ENCODE measurements at places on chromosomes 4 and X.

GRCh38 chr4:152342293-152342692 lies 193.6 kb downstream of the FBXW7 start:
- no peak for DNase-seq

DNA sequence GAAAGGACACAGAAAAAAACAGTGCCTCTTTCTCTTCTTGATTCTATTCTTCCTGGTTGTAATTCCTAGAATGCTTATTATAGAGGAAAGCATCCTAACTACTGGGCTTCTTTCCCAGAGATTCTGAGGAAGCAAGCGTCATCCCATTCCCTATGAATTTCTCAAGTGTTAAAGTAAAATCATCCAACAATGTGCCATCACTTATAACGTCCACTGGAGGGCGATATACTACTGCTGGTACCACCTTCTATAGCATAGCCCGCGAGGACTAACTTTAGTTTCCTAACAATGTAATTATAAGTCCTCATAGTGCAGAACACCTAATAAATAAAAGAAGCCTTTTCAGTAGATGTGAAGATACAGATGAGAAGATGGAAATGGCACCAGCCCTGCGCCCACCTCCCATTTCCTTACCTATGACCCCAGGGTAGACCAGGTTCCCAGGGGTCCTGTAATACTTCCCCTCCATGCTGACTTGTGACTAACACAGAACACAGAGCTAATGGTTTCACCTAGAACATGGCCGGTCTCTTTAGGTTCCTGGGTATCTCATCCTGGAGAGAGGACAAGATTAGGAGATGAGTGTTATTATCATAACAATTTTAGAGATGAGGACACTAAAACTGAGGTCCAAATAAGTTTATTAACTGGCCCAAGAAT lies 4.2 kb downstream of the CENPVL3 start:
- no peak for DNase-seq

- DNase-seq: no peak
Measured at GRCh38 chr4:3323071-3323481, 30.3 kb downstream of the RGS12 start.

- DNase-seq: no peak
Measured at GRCh38 chr4:151259752-151260151, 17.2 kb upstream of the PRSS48 start.

GRCh38 chr4:128513664-128514484 lies 226.3 kb upstream of the PGRMC2 start:
- DNase-seq: no peak

GRCh38 chrX:49210406-49210805 lies 10.4 kb upstream of the SYP start:
- DNase-seq: no peak

DNA sequence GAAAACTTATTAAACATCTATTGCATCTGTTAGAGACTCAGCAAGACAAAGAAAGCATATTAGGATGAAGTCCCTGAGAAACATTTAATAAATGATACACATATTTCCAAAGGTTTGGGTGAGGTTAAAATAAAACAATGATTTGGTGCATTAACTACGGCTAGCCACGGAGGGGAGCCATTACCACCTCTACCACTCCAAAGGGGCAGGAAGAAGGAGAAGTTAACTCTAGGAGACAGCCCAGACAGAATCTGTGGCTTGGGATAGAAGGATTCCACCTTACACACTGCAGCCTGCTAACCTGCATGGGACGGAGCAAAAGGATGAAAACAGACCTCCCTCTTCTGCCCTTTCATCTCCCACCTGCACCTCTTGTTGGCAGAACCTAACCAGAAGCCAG lies 189.1 kb upstream of the C1QTNF7 start:
- no peak for DNase-seq

DNA sequence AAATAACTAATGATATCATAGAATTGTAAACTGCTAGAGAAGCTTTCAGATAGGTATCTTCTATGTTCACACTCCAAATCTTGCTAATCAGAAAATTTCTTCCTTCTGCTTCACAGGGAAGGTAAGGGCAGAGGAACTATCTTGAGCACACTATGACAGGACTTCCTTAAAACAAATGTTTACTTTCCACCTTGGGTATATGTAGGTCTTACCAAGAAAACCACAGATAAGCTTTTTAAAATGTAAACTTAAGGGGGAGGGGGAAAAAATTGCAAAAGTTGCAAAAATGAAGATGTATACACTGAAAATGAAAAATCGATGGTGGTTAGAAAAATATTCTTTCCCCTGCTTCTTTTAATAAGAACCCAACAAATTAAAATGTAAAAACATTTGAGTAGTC lies 30.9 kb downstream of the YTHDC1 start:
- no peak for DNase-seq

DNA sequence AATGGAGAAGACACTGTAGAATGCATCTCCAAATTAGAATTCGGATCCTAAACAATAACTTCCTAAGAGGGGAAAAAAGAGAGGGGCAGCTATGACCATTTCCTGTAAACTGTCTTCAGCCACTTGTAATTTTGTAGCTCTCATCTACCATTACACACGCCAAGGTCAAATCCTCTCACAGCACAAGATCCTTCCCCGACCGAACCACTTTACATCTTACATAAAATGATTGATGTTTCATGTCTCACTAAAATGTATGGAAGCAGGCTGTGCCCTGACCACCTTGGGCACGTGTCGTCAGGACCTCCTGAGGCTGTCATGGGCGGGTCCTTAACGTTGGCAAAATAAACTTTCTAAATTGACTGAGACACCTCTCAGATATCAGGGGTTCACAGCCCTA lies 24.1 kb upstream of the PBDC1 start:
- DNase-seq: no peak

DNA sequence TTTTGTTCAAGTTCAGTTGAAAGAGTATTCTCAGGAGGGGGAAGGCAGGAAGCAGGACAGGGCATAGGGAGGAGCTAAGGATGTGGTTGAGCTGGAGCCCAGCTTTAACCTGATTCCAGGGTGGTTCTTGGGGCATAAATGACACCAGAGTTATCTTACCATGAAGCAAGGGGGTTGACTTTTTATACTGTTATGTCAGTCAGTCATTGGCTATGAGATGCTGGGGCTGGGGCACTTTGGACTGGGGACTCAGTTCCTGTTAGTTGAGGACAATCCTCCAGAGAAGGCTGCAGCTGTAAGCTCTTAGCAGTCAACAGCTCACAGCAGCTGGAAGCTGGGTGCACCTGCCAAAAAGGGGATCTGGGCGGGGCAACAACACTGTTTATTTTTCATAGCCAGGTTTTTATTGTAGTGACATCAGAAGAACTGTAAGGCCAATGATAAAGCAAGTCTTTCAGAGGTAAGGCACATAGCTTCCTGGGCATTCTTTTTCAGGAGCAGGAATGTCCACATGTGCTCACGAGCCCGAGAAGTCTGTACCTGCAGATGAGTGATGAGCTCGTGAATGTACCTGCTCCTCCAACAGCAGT lies 78.5 kb downstream of the MID1IP1 start:
- no peak for DNase-seq

GRCh38 chr4:187166886-187167512 lies 443.3 kb upstream of the FAT1 start:
- DNase-seq: no peak

DNA sequence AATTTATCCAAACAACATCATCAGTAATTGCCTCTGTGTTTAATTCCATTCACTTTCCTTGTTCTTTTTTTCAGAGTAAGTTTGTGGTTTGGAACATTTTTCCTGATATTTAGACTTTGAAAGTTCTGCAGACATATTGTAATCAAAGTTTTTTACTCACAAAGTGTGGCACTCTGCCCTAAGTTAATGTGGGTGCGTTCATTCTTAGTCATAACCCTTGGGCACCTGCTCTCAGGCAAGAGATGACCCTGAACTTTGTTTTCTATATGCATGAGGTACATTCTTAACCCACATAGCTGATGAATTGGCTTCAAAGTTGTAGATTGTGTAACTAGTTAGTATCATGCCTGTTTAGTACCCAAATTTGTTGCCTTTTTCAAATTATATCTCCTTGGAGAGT lies 424.3 kb downstream of the GRXCR1 start:
- DNase-seq: no peak

DNA sequence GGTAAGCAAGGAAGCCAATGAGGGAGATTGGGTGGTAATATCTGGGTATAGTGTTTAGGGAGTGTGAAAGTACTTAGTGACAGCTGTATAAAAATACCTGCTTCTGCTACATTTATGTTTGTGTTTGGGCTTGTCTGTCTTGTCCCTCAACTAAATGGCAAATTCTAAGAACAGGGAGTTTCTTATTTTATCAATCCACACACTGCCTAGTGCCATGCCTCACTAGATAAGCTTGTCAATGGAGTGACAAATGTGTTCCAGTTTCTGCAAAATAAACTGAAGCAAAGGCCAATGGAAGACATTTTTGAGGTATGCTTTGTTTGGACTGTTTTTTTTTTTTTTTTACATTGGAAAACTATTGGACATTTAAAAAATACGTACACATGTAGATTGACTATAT lies 418.0 kb downstream of the SH2D1A start:
- DNase-seq: no peak

DNA sequence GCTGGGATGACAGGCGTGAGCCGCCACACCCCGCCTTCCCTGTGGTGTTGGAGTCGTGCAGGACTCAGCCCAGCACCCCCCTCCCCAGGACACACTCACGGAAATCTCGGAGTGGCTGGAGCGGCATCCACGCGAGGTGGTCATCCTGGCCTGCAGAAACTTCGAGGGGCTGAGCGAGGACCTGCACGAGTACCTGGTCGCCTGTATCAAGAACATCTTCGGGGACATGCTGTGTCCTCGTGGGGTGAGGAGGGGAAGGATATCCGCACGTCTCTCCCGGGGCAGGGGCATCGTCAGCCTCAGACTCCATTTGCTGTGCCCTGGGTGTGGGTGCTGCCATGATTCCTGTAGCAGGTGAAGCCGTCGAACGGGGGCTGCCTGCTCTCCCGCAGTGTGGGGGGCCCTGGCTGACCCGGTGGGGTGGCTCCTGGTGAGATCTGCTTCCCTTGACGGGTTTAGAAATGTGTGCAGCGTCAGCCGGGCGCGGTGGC lies 10.3 kb downstream of the PLCXD1 start:
- DNase-seq: no peak

DNA sequence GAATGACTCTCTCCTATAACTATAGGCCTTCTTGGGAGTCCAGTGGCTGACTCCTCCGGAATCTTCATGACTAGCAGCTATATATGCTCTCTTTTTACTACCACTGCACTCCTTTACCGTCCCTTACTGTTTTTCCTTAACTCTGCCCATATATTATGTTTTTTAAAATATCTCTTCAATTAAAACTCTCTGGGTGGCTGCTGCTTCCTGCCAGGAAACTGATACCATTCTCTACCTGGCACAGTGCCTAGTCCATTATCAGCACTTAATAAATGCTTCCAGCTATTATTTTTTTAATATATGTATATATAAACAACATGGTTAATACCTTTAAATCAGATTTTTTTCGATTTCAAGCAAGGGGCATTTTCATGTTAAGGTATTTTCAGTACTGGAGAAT lies 136.6 kb upstream of the FAM47B start:
- DNase-seq: no peak

- no peak for DNase-seq
Measured at GRCh38 chr4:188869581-188869980, 730.3 kb downstream of the TRIML1 start.

DNA sequence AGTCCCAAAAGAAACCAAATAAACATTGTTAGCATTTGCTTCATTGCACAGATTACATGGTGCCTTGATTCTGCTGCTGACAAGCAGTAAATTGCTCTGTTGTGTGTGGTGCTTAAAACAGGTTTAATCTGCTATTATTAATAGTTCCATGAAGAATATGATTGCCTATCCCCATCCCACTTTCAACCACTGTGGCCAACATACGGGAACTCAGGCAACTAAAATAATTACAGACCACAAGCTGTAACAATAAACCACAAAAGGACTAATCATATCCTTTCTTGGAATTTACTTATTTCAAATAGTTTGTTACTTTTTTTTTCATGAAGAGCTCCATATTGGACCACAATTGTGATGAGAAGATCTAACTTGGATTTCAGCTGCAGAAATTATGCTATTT lies 131.5 kb downstream of the PACRGL start:
- DNase-seq: no peak

- no peak for DNase-seq
Measured at GRCh38 chrX:154490021-154490413, 412 bp downstream of the SLC10A3 start.

Measured in stimulated activated CD4-positive, alpha-beta T cell treated with anti-CD3 and anti-CD28 coated beads, Interleukin-1b, Interleukin-23, amount 100 ng/mL, for 24 hours (primary cell).